NCI-H1694 (cell line): ENCODE measurements at places on chromosomes 4 and X.

- no peak for DNase-seq
These were observed 92.1 kb upstream of the ANKRD50 start for GRCh38 chr4:124804584-124804983.

DNA sequence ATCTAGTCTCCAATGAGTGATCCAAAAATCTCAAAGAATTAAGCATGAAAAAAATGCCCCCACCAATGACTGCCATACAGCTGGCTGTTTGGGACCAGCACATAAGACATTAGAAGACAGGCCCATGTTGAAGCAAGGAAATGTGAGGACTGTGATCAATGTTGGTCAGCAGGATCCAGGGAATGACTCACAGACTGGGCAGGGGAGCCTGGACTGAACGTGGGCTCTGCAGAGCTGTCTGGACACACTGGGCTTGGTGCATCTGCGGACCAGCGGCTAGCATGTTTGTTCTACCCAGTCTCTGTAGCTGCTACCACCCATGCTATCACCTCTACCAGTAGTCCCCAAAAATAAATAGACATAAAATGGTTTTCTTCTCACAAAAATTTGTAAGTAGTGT, 108.6 kb downstream of the PALLD start:
- no peak for DNase-seq

DNA sequence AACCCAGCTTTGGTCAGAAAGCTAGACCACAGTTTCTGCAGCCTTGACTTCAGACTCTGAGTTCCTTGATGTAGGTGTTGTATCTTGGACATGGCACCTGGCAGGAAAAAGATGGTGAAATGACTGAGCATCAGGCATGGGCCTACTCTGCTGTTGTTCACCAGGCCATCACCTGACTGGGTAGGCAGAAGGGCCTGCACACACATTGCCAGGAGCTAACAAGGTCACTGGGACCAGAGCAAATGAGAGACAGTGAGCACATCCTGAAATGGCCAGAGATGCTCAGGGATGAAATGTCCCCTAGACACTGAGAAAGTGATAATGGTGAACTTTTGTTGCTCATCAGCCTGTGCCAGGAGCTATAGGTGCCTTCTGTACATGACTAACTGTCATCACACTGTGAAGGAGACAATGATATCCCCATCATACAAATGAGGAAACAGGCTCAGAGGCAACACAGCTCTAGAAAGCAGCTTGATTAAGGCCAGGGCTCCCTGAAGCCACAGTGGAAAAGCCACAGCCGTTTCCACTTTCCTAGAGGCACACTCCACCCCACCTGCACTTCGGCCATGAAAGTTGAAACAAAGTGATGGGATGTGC, 128.3 kb downstream of the TSPAN5 start:
- no peak for DNase-seq

DNA sequence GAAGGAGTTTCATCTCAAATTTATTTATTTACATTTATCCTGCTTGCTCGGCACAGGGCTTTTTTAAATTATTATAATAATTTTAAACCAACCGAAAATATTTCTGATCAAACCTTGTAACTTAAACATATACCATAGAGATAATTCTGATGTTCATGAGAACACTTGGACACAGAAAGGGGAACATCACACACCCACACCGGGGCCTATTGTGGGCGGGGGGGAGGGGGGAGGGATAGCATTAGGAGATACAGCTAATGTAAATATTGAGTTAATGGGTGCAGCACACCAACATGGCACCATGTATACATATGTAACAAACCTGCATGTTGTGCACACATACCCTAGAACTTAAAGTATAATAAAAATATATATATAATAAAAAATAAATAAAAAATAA, 2.9 kb downstream of the ANXA5 start:
- DNase-seq = no peak

DNA sequence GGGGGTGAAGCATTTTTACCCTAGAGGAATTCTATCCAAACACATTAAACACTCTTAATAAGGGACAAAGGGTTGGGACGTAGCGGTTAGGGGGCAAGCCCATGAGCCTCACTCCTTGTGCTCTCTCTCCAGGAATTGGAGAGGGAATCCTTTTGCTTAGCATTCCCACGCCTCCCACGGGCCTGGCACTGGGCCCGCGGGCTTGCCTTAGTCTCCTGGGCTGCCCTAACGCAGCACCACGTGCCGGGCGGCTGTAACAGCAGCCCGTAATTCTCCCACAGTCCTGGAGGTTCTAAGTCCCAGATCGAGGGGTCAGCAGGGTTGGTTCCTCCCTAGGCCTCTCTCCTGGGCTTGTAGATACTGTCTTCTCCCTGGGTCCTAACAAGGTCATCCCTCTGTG, 67.5 kb downstream of the TBL1X start:
- no peak for DNase-seq
